ENCODE measurements at places on chromosomes 2 and 18. TPM values are rescaled to one million over a fixed set of nuclear protein-coding genes. Genes with fewer than 3 reads are reported as not detected.

IL36B gene
- total RNA-seq = not detected

GTF2A1L gene
- total RNA-seq = not detected

AGFG1 gene
- total RNA-seq = 66.6 TPM

MC2R gene
- total RNA-seq = not detected

MTIF2 gene
- total RNA-seq = 16.8 TPM

DNA sequence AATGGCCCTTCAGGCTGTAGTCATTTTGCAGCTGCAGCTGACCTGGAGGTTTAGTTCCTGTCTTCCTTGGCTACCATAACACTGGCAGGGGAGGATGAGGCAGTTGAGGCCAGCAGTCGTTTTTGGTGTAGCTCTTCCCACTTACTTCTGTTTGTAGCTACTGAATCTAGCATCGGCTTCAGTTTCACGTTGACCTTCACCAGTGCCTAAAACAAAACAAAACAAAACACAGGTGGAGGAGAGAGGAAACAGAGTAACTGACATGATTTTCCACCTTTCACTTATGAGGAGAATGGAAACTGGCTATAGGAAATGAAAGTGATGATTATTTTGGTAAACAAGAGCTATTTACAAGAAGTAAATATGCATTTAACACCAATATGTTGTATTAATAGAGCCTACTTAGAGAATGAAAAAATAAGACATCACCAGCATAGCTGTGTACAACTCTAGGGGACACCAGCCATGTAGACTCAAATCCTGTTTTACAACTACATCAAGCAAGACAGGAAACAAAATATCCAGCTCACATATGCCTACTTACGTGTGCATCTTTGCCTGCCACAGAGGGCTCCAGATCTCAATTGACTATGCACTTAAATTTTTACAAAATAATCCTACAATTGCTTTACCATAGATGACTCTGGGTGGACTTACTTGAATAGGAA, 236.9 kb downstream of the AGPS start:
- DNase-seq = no peak
- peaks cover 50% of the 10 kb centered on the region for H3K27me3 ChIP-seq
- no peak overlapping the region for H3K27ac ChIP-seq
- no peak overlapping the region for H3K4me3 ChIP-seq
- H3K4me1 ChIP-seq = no peaks in the 10 kb centered on the region

- H3K27me3 ChIP-seq = no peaks in the 10 kb centered on the region
- H3K4me3 ChIP-seq = no peak overlapping the region
- H3K4me1 ChIP-seq = peaks cover 2% of the 10 kb centered on the region
- H3K36me3 ChIP-seq = peaks cover 10% of the 10 kb centered on the region
- no peak overlapping the region for H3K27ac ChIP-seq
Observed at GRCh38 chr18:47100212-47100831, 50.0 kb downstream of the HDHD2 start.
